ENCODE measurements at places on chromosomes 7 and 10. TPM values are rescaled to one million over a fixed set of nuclear protein-coding genes. Genes with fewer than 3 reads are reported as not detected.

PI4K2A gene
- total RNA-seq: 25.5 TPM

PRPS1L1 gene
- not detected for total RNA-seq

GPR26 gene
- total RNA-seq: not detected

VPS37D gene
- 3.0 TPM for total RNA-seq

OLAH gene
- 0.30 TPM for total RNA-seq

NEUROD6 gene
- not detected for total RNA-seq

TAS2R5 gene
- 1.2 TPM for total RNA-seq

BUB3 gene
- total RNA-seq: 89.4 TPM

HABP2 gene
- not detected for total RNA-seq

LRIT1 gene
- total RNA-seq: not detected

PPP1R17 gene
- not detected for total RNA-seq

GSTO2 gene
- 2.6 TPM for total RNA-seq

RADIL gene
- 1.2 TPM for total RNA-seq

FAM20C gene
- 54.0 TPM for total RNA-seq

MKI67 gene
- 0.89 TPM for total RNA-seq

MYO1G gene
- total RNA-seq: 0.05 TPM

ATOH7 gene
- not detected for total RNA-seq

DPP6 gene
- not detected for total RNA-seq

BMPER gene
- 34.0 TPM for total RNA-seq

ANXA11 gene
- 40.4 TPM for total RNA-seq

FAM180A gene
- total RNA-seq: 7.2 TPM

ASZ1 gene
- not detected for total RNA-seq

LUC7L2 gene
- total RNA-seq: 38.3 TPM

OGDH gene
- total RNA-seq: 79.6 TPM

Data from smooth muscle cell of the umbilical artery (primary cell).